ENCODE measurements at places on chromosomes 3 and 15. TPM values are rescaled to one million over a fixed set of nuclear protein-coding genes. Genes with fewer than 3 reads are reported as not detected.

The PLSCR5 gene
- total RNA-seq, result not detected

The POC1A gene
- total RNA-seq, result 26.4 TPM

The GRAMD1C gene
- total RNA-seq, result 1.0 TPM

The IL12A gene
- total RNA-seq, result 1.1 TPM

The ATP10A gene
- 1.4 TPM for total RNA-seq

The P3H2 gene
- total RNA-seq, result 72.7 TPM

The PLA2G4D gene
- total RNA-seq, result 0.17 TPM

The MESP2 gene
- total RNA-seq, result 2.0 TPM

The TRPM1 gene
- total RNA-seq, result 0.48 TPM

The KLHL25 gene
- 20.8 TPM for total RNA-seq

The MELTF gene
- total RNA-seq, result 4.8 TPM

The XPC gene
- 23.9 TPM for total RNA-seq

The GCSAM gene
- total RNA-seq, result not detected

The RBMS3 gene
- total RNA-seq, result 9.4 TPM

The TRIM42 gene
- total RNA-seq, result not detected

The CFAP100 gene
- 1.5 TPM for total RNA-seq

The GOLGA6B gene
- 2.5 TPM for total RNA-seq

The LHFPL4 gene
- total RNA-seq, result 14.6 TPM

The A4GNT gene
- not detected for total RNA-seq

The CYP8B1 gene
- not detected for total RNA-seq

The FILIP1L gene
- total RNA-seq, result 0.30 TPM
